ENCODE measurements at places on chromosomes 6 and 20.

DNA sequence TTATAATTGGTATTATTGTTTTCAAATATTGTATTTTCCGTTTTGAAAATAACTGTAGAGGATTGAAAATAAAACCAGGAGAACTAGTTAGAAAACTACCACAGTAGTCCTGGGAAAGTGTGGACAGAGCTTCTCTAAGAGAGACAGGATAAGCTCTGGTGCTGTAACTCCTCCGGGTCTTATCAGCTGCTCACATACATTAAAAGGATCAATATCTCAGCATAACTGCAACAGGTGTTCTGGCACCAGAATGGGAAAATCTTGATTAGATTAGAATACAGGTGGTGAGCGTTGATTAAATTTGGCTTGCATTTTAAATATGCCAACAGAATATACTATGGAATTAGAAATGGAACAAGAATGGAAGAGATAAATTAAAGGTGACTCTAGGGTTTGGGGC is 1138.9 kb upstream of the ADGRB3 start:
- DNase-seq, result no peak

DNA sequence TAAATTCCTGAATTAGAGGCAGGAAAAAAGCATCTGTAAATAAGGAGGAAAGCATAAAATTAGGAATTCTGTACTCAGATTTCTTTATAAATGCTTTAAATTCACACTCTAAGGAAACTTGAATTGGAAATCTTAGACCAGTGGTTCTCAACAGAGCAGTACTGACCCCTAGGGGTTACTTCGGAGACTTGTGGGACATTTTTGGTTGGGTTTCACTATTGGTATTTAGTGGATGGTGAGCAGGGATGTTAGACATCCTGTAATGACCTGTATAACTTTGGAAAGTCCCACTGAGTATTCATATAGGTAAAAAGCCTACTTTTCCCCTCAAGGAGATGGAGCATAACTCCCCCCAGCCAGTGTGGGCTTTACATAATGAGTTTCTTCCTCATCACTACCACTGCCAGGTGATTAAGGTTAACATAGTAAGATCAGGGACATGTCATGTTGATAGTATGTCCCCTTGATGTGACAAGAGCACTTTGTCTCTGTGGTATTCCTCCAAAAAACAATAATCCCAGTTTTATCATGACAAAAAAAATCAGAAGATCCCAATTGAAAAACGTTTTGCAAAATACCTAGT is 31.0 kb downstream of the GLO1 start:
- no peak for DNase-seq

- no peak for DNase-seq
Observed at GRCh38 chr6:106256201-106256968, 69.2 kb downstream of the ATG5 start.

DNA sequence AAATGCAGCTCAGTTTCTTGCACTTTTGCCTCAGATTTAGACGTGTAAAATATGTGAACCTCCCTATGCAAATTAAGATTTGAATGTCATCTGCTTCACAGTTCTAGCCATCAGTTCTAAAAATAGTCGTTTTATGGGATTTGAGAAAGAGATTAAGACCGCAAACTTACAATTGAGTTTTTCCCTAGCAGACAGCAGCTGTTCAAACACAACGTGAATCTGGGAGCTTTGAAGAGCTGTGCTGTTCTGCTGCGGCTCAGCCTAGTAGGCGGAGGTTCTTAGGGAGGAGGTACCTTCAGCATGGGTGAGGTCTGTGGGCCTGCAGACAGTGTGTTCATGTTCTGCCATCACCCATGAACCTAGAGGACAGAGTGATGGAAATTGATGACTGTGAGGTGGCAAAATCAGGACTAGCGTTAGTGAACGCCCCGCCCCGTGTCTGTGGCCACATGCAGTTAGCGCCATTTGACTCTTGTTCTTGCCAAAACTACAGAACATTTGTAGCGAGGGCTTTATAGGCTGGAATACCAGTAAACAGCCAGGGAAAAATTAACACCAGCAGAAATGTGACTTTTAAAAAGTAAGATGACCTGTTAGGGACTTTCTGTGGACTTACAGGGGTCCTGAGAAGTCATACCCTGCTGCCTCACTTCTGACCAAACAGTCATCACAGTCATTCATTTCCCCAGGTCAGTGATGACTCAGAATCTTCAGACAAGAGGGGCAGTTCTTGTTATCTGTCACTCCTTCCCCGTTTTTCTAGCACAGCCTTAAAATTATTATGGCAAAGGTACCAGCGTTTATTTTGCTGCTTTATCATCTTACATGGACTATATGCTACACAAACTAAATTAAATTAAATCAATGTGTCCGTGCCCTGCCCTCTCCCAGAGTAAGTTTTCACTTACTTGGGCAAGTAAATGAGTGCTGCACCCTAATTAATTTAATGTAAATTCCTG is 84.3 kb upstream of the TMEM181 start:
- no peak for DNase-seq

GRCh38 chr20:47355489-47356219 is 845 bp downstream of the ZMYND8 start:
- peak; percentile 6 for DNase-seq

GRCh38 chr6:130269969-130270635 is 47.4 kb upstream of the SAMD3 start:
- no peak for DNase-seq

- DNase-seq, result no peak
Observed at GRCh38 chr6:169707772-169708171, 5.8 kb downstream of the C6orf120 start.

GRCh38 chr6:6331946-6332601 is 11.6 kb upstream of the F13A1 start:
- DNase-seq, result no peak

DNA sequence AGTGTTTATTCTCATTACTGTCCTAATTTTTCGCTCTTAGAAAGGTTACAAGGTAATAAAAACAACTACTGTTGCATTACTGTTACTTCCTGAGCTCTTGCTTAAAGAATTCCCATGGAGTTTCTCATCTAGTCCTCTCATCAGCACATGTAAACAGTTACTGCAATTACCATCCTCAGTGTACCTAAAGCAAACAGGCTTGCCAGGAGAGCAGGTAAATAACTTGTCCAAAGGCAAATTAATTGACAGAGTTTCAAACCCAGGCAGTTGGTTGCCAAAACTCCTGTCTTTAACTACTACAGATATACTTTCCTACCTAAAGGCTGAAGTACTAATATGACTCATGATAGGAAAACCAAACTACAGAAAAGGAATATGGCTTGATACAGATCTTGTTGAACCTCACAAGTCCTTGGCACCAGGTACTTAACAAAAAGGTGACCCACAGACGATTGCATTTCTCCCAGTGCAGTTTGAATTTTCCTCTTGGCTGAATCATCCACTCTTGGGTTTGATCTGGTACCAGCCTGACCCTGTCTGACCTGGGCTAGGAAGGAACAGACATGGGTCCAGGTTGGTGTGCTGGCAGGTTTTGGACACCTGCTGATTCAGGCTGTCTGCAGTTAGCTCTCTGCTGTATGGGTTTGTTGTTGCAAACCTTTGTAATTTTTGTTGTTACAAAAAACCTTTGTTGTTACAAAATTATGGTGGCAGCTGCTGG is 153.0 kb downstream of the CFAP61 start:
- DNase-seq, result no peak

DNA sequence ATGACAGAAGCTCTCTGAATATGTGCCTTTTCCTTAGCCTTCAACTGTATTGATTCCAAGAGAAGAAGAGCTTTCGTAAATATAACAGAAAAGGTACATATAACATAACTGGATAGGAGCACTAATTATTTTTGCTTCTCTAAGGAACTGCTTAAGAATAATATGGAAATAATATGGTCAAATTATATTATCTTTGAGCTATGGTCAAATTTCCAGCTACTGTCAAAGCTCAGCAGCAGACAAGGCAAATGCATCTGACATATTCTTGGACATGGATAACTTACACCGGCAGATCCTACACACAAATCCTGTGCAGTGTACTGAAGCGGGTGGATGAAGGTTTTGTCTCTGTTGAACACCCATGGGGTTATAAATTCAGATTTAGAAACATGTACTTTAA is 150.6 kb downstream of the HIVEP2 start:
- no peak for DNase-seq

- no peak for DNase-seq
Observed at GRCh38 chr6:167735951-167736288, 90.8 kb upstream of the AFDN start.

DNA sequence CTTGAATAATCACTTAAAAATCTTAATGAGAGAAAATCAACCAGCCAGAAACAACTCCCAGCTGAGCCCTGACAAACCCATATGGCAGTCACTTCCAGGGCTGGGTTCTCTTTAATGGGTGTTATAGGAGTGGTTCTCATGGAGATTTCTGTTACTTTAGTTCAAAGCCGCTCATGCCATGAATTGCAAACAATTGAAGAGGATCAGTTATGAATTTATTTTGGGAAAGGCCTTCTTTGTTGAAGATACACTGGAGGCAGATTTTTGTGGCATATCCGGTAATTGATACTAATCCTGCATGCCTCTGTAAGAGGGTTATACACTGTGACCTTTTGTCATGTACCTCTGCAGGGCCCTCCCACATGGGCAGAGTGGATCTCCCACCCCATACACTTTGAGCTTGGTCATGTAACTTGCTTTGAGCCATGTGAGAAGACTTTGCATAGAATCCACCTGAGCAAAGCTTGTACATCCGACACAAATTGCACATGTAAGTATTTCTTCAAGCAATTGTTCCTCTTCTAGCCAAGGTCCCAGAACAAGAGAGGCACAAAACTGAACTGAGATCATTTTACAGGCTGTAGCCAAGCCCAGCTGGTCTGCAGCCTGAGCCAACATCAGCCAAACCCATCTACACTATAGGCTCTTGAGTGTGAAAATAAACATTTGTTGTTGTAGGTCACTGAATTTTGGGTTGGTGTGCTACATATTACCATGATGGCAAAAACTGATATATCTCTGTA is 492.3 kb downstream of the PREX1 start:
- no peak for DNase-seq

DNA sequence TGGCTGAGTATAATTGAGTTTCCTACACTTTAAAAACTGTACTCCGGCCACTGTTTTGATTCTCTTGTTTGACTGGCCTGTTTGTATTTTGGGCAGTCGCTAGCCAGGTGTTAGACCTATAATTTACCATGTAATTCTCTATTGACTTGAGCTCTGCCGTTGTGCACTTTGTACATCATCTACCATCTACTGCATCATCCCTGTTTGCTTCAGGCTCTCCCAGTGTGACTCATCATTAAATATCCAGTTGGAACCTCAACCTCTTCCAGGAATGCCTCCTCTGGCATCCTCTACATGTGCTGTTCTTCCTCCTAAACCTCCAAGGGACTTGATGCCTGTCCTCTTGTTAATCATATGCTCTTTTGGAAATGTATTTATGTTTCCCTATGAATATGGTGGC is 72.3 kb downstream of the FARS2 start:
- no peak for DNase-seq

- no peak for DNase-seq
Observed at GRCh38 chr20:32980990-32981389, 23.2 kb downstream of the SUN5 start.

DNA sequence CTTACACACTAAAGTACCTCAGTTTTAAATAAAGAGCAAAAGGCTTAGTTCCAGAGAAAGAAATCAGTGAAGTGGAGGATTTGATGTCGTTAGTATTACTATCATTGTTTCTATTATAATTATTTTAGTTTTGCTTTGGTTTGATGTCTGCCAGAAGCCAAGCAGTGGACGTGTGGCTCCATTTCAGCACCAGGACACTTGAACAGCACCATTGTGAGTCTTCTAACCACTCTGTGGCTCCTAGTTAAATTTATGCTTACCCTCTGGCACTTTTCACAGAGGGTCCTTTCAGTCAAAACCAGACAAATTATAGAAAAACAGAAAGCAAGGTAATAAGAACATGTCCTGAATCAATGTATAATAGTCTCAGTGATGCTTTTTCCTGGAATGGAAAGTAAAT is 3.4 kb downstream of the COL9A1 start:
- DNase-seq, result no peak

- no peak for DNase-seq
Observed at GRCh38 chr6:15555101-15556038, 107.5 kb downstream of the DTNBP1 start.

GRCh38 chr6:41568585-41569384 is 22.6 kb downstream of the FOXP4 start:
- DNase-seq, result peak; percentile 87

DNA sequence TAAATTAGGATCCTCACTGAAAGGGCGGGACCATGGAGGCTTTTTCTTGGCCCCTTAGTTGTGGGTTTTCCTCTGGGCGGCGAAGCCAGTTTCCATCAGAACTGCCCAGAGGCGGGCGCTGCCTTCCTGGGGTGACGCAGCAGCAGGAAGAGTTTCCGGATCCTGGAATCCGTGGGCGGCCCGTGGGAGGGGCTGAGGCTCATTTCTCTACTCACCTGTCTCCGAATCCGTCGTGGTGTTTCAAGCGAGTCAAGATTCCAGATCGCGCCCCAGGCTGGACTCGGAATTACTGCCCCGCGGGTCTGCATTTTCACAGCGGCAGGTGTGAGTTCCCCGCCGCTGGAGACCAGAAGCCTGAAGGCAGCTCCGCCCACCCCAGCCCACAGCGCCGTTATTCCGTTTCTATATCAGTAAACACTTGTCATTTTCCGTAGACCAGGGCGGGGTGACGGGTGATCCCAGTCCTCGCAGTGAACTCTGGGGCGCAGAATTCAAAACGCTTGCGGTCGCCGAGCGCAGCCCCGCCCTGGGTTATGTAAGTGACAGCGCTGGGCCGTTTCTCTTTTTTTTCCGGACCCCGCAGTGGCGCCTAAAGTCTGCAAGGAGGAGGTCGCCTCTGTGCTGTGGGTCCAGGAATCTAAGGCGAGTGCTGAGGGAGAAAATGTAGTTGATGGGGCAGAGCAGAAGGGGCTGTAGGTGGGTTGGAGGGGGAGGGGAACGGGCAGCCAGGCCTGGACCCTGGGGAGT is 27.2 kb upstream of the POU5F1 start:
- peak; percentile 94 for DNase-seq

- DNase-seq, result no peak
Observed at GRCh38 chr6:41607736-41608135, 30.5 kb upstream of the MDFI start.

DNA sequence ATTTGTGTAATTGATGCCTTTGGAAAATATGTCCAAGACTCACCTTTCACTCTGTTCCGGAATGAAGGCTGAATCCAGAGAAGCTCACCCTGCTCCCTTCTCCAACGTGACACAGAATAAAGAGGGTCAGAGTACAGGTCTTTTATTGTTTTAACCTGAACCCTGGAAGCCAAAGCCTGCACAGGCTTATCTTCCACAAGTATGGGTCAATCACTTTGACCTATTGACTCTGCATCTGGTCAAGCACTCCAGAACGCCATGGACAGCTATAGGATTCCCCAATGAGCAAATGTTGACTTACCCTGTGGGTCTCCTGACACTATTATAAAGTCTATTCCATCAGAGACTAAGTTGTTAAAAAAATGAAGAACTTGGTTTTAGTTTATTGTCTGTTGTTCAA is 158.4 kb upstream of the MYLIP start:
- DNase-seq, result no peak

DNA sequence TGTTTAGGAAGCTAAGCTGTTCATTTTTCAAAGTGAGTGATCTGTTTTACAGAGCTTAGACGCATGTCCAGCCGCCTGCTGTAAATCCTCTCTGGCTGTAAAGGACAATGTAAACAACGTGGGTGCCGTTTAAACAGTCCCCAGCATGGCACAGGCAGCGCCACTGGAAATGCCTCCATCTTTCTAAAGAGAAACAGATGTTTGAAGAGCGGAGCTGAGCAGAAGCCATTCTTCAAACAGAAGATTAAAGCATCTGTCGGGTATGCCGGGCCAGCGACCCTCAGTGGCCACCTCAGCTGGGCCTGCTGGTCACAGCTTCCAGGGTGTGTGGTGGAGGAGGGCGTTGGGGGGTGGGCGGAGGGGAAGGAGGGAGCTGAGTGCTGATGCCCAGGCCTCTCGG is 138.6 kb downstream of the ERMARD start:
- DNase-seq, result no peak

- DNase-seq, result no peak
Observed at GRCh38 chr20:59994697-59995122, 36.5 kb downstream of the CDH26 start.
